ENCODE measurements at places on chromosomes 13 and 19.

- no peak for DNase-seq
These were observed 120.9 kb upstream of the KL start for GRCh38 chr13:32895296-32895695.

DNA sequence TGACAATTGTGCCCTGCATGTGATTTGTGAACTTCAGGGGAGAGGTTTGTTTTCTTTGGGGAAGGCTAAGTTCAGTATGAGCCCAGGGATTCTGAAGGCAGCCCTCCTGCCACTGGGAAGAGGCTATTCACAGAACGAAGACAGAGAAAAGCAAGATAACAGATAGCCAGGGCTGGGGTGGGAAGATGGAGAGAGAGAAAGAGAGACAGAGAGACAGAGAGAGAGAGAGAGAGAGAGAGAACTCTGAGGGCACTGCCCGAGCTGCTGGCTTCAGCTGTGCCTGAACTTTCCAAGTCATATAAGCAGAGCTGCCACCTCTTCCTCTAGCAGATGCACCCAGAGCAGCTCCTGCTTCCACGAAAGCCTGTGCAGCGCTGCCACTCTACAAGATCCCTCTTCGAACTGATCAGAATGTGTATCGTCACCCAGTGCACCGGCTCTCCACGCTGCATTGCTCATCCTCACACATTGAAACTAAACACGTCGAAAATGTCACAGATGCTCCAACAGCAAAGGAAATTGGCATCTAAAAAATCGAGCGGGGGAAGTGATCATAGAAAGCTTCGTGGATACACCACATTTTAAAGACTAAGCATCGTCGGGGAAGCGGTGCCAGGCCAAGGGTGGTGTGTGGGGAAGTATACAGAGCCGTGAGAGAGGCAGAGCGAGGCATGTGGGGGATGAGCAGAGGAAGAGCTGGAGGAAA lies 81.8 kb upstream of the SIAH3 start:
- no peak for DNase-seq

GRCh38 chr19:46420056-46420455 lies 6.7 kb upstream of the CCDC8 start:
- DNase-seq = no peak

DNA sequence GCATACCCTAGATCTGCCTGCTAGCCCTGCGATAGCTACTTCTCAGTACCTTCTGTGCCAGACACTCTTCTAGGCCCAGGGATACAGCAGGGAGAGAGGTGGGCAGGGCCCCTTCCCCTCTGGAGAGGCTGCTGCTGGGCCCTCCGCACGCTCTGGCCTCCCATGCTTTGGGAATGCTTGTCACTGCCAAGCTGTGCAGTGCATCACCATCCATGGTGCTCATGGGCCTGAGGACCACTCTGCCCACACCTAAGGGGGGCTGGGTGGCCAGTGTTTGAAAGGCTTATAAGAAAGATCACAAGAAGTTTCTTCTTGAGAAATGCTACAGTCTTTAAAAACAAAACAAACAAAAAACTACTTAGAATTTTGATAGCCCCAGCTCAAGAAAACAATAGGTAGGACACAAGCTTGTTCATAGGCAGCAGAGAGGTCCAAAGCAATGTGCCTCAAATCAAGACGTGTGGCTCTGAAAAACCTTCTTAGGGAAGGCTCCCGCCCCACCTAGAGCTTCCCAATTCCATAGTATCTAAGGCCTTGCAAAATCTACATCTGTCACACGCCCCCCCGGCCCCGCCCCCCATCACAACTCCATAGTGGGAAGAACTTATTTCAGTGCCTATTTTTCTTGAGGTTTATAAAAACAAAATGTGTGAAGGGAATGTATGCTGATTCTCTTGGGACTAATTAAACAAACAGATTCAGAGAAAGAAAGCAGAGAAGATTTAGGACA lies 145.8 kb downstream of the TM9SF2 start:
- no peak for DNase-seq

DNA sequence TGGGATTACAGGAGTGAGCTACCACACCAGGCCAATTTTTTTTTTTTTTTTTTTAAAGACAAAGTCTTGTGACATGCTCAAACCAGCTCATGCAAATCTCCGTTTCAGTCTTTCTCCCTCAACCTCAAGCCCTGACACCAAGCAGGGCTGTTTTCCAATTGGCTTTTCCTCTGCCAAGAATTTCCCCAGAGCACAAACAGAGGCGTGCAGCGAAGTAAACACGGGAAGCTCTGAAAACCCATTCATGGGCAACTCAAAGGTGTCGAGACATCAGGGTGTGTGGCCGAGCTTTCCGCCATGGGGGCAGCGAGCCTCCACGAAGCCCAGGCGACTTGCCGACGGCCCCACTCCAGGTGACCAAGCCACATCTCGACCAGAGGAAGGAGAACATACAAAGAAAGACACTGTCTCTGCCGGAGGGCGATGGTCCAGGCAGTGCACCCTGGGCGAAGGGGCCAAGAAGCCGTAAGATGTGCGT lies 70.0 kb downstream of the INSR start:
- DNase-seq = peak; percentile 78

DNA sequence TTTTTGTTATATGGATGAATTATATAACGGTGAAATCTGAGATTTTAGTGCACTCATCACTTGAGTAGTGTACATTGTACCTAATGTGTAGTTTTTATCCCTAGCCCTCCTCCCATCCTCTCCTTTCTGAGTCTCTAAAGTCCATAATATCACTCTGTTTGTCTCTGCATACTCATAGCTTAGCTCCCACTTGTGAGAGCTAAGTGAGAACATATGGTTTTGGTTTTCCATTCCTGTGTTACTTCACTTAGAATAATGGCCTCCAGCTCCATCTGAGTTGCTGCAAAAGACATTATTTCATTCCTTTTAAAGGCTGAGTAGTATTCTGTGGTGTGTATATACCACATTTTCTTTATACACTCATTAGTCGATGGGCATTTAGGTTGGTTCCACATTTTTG lies 94.0 kb downstream of the SLC10A2 start:
- no peak for DNase-seq

DNA sequence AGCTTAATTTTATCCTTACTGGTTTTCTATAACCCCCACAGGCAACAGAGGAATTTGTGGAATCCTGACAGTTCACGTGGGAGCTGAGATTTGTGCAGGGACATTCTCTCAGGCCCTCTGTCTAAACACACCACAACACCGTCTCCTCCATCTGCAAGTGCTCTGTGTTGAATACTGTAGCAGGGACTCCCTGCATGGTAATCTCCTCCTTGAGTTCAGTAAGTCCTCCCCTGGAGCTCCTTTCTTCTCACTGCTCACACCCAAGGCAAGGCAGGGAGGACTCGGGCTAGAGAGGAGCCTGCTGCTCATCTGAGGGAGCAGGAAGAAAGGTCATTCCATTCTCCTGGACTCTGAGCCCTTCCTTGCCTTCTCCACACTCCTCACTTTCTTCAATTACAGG lies 348.2 kb downstream of the KCTD12 start:
- DNase-seq = no peak

DNA sequence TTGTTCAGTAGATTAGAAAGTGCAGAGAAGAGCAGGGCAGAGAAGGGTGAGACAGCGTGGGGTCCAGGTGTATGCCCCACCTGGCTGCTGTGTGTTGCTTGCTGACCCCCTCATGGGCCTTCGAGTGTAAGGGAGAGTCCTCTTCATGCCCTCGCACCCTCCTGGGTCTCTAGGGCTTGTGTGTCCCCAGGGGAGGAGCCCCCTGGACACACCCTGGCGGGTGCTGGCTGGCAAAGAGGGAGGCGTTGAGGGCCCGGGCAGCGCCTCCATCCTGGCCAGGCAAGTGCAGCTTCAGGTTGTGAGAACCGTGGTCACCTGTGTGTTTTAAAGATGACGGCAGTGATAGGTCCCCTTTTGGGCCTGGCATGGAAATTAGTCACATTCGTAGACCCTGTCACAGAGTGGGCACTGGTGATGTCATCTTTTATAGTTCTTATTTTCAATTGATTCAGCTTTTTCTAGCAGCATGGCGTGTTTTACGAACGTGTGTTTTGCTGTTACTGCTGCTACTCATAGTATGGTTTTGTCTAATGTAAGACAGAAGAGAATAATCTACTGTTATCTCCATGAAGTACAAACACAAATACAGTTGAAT lies 18.7 kb downstream of the TFDP1 start:
- DNase-seq = no peak

GRCh38 chr13:94444826-94445225 lies 34.7 kb downstream of the DCT start:
- DNase-seq = no peak

DNA sequence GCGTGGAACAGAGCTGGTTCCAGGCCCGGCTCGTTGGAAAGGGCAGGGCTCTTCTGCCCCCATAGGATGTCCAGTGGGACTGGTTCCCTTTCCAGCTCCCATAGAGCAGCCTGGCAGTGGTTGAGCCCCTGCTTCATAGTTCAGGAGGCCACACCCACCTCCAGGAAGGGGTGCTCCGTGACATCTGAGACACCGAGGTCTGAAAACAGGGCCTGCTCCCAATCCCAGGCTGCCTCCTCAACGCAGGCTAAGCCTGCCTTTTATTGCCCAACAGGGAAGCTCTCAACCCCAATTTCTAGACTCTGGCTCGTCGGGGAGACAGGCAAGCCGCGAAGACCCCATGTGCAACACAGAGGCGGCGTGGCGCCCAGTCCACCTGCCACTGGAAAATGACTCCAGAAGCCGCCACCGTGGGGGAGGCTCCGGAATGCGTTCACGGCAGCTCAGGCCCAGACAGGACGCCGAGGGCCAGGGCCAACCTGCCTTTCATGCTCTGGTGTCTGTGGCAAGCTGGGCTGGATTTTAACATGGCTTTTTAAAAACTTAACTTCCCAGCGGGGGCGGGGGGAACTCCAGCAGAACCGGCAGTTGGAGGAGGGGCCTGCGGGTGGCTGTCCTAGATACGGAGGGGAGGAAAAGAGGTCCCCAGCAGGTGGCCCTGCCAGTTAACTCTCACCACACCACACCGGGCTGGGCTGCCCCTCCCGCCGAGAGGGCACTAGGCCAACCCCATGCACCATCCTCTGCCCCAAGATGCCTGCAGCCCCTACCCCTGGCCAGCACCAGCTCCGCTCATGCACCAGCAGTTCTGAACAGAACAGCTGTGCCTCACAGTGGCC lies 17.9 kb upstream of the TINCR start:
- DNase-seq = no peak

- DNase-seq = no peak
These were observed 2.8 kb downstream of the PNMA8B start for GRCh38 chr19:46492841-46493235.

DNA sequence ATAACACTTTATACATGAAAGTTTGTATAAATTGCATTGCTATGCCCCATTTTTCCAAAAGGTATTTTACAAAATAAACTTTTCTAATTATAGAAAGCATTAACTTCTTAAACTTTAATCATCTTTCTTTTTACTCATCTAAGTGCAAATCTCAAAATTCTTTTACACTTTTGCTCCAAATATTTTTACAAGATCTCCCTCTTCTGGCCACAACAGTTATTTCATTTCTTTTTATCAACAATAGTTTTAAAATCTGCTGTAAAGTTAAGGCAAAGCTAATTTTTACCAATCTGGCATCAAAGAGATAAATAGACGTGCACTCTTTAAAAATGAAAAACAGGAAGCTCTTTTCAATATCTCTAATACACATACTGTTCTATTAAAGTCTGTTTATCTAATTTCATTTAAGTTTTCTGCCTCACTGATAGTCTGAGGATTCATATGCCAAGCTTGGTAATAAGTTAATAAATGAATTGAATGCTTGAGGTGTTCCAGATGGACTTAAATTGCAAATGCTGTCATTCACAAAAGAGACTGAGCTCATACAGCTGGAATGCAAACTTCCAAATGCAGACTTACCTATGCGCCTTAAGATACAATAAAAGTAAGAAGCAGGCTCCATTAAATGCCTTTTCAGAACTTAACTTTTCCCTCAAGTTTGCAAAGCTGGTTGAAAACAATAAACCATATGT lies 583.0 kb upstream of the ATXN8OS start:
- DNase-seq = no peak

DNA sequence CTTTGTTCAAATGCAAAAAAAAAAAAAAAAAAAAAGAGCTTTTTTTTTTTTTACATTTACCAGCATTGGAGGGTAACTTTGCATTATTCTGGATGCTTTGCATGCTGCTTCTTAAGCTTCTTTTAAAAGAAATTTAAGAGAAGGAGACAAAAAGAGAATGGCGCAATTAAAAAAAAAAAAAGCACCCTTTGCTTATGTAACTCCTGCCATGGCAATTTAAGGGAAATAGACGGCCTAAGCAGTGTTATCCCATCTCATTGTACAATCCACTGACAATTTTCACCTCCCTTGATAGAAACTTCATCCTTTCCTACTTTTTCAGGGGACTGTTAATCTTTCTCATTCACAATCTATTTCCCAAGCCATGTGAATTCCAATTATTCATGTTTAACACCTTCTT lies 129.8 kb downstream of the KCTD12 start:
- DNase-seq = no peak

DNA sequence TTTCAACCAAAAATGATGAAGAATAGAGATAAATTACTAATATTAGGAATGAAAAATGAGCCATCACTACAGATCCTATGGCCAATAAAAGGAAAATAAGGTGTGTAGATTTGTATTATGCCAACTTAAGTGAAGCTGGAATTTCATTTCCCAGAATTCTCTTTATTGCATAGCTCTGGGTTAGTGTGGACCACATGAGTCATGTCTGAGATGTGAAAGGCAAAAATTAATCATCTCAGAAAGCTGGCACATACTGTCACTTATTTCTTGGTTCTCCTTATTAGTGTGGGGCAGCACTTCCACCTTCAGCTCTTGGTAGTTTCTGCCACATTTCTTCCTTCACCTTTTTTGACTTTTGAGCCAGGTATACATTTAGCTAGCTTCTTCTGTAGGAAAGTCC lies 82.6 kb downstream of the KATNAL1 start:
- peak; percentile 23 for DNase-seq

DNA sequence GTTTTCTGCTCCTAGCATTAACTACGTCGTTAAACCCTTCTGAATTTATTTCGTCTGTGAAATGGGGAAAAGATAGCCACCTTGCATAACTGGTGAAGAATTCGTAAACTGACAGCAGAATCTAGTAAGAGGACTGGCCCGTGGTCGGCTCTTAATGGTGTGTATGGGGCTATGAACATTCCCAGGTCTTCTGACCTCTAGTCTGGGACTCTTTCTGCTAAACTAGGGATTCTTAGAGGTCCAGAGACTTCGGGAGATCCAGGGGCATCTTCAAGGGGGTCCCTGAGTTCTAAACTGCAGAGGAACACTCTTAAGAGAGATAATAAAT lies 231.1 kb upstream of the SERP2 start:
- no peak for DNase-seq

All from fibroblast of pulmonary artery (primary cell).